ENCODE measurements at places on chromosomes 13 and 19.

DNA sequence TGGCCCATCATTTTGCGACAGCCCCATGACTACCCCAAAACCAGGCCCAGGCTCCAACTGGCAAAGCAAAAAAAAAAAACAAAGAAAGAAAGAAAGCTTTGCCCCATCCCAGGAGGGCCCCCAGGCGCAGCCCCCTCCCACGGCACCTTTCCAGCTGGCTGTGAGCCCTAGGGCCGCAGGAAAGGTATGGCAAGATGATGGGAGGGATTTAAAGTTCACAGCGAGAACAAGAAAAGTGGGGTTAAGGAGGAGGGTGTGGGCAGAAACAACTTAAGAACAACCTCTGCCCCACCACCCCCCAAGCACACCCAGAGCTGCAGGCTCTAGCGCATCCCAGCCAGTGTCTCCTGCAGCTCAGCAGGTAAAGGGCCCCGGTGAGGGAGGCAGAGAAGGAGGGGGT, at the start of gene CYP2F1:
CYP2F1 (plus strand) TSS at position 301 of the 400 bp plus-strand sequence. CDS start 1,757 bp downstream, outside the sequence.
- no peak for DNase-seq

- no peak for DNase-seq
Observed at GRCh38 chr19:10631874-10632273, 6.5 kb downstream of the SLC44A2 start.

- DNase-seq: no peak
Observed at GRCh38 chr19:7868326-7868670, 5.9 kb downstream of the PRR36 start.

DNA sequence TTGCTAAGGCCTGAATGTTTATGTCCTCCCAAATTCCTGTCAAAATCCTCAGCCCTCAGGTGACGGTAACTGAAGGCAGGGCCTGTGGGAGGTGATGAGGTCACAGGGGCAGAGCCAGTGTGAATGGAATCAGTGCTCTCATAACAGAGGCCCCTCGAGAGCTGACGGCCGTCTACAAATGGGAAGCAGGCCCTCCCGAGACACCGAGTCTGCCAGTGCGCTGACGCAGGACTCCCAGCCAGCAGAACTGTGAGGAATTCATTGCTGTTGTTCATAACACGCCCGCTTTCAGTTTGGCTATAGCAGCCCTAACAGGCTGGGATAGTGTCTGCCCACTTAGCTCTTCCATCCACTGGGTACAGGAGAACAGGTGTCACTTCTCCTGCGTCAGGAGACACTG, 41.2 kb downstream of the CARS2 start:
- no peak for DNase-seq

GRCh38 chr19:7871437-7872305, 2.5 kb downstream of the PRR36 start:
- DNase-seq: peak; percentile 79

GRCh38 chr19:2942928-2943640, 1.7 kb downstream of the ZNF77 start:
- DNase-seq: no peak

DNA sequence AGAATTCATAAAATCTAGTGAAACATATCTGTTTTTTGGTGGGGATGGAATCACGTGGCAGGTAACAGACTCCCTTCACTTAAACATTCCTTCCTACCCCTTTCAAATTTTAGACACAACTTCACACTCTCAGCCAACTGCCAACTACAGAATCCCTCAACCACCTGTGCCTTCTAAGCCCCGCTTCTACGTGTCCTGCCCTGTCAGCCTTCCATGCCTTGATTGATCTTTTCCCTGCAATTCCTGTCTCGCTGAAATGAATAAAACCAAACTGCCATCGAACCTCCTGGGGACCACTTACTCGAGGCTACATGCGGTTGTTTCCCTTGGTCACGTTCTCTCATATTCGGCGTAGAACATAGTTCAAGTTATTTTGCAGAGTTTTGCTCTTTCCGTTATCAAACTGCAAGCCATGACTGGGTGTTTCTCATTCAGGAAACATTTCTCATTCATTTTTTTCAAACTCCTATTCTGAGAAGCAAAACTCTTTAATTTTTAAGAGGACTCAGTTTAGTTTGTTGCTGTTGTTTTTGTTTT, 1.1 kb downstream of the ZNF625 start:
- no peak for DNase-seq

DNA sequence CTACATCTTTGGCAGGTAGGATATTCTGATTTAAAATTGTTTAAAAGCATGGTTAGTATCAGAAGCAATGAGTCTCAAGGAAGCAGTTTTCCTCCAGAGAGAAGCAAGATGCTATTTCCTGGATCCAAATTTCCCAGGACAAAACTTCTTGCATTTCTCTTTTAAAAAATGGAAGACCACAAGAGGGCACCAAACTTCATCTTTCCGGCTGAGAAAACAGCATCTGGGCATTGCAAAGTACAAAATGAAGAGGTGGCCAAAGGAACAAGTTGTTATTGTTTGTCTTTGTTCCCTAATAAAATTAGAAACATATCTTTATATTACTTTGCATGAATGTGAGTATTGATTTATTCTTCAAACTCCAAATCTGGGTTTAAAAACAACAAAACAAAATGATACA, 60.0 kb upstream of the LRCH1 start:
- peak; percentile 12 for DNase-seq

DNA sequence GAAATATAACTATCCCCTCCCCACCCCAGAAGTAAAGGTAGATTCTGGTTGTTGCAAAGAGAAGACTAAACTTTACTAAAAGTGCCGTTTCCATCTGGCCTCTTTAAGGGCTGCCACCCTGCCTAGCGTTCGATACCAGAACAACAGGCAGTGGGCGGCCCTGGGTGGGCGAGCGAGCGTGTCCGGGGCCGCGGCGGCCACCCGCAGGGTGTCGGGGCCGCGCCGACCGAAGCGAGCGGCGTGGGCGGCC, 2.6 kb downstream of the FGF9 start:
- DNase-seq: no peak

DNA sequence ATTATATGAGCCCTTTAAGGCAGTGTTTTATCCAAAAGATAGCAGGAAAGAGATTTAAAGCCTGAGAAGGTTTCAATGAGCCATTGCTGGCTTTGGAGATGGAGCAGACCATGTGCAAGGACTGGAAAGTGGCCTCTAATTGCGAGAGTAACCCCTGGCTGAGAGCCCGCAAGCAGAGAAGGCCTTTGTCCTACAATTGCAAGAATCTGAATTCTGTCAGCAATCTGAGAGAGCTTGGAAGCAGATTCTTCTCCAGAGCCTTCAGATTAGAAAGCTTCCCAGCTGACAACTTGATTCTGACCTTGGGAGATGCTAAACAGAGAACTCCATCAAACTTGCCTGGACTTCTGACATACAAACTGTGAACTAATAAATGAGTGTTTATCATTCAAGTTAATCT, 528.7 kb upstream of the KLF12 start:
- no peak for DNase-seq

GRCh38 chr19:2252797-2253105, 3.5 kb downstream of the JSRP1 start:
- no peak for DNase-seq

DNA sequence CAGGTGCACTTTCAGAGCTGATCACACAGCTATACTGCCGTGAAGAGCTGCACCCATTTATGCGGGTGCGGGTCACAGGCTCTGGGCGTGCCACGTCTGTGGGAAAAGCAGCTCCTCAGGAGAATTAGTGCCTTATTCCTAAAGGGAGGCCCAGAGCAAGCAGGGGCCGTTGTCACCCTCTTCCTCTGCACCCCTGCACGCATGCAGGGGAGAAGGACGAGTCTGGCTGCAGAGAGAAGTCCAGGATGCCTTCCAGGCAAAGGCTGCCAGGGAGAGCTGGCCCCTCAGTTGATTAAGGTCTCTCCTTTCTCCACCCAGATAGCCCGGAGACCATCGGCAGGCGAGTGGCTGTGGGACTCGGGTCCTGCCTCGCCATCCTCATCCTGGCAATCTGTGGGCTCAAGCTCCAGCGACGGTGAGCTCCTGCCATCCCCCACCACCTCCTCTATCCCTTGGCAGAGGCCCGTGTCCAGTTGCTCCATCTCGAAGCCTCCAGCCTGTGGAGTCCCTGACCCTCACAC, 3.1 kb upstream of the FFAR1 start:
- DNase-seq: no peak

- DNase-seq: no peak
Observed at GRCh38 chr19:11359421-11359820, 4.2 kb downstream of the PLPPR2 start.

- no peak for DNase-seq
Observed at GRCh38 chr19:34104557-34104956, 67.7 kb upstream of the LSM14A start.

DNA sequence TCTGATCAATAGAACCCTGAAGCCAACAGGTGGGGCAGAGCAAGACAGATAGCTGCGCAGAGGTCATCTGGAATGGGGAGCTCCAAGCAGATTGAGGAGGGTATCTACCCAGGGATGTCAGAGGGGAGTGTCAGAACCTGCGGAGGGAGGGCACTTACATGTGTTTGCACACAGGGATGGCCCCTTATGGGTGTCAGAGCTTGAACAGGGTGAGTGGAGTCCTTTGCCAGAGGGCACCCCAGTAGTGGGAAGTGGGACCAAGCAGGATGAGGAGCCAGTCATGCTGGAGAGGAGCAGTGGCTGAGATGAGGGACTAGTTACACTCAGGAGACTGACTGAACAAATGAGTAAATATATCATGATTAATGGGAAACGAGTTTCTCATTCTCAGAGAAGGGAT, 17.0 kb upstream of the SIGLEC14 start:
- no peak for DNase-seq

GRCh38 chr13:96968027-96968426, 26.2 kb downstream of the OXGR1 start:
- no peak for DNase-seq

- DNase-seq: no peak
Observed at GRCh38 chr13:22736084-22736767, 444.6 kb upstream of the SGCG start.

- peak; percentile 70 for DNase-seq
Observed at GRCh38 chr19:35436477-35437405, 11.3 kb upstream of the FFAR2 start.

GRCh38 chr19:966485-967088, 17.6 kb upstream of the WDR18 start:
- no peak for DNase-seq

DNA sequence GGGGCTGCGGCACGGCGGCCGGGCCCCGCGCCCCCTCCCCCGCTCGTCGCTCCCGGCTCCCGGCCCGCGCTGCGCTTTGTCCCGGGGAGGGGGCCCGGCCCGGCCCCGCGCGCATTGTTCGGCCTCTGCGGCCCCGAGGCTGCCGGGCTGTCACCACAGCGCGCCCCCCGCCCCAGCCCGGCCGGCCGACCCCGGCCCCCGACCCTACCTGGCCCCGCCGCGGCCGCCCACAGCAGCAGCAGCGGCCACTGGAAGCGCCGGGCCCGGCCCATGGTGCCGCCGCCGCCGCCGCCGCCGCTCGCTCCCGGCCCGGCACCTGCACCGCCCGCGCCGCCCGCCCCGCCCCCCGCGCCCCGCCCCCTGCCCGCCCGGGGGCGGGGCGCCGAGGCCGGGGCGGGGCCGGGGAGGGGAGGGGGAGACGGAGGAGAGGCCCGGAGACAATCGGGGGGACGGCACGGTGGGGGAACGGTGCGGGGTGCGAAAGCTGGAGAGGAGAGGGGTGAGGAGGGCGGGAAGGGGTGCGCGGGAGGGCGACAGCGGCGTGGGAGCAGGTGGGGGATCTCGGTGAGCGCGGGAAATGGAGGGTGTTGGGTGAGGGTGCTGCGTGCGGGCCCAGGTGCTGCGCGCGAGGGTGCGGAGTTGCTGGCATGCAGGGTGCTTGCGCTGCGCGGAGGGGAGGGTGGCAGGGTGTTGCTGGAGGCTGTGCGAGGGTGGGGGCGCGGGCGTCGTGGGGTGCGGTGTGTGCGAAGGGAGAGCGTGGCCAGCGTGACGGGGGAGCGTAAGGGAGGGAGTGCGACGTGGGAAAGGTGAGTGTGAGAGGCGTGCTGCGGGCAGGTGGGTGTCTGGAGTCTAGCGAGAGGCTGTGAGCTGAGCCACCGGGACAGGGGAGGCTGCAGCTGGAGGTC, at the start of gene CADM4:
CADM4 (minus strand) TSS at position 332 of the 905 bp plus-strand sequence; CDS start at position 272, 60 bp downstream.
- peak; percentile 70 for DNase-seq

GRCh38 chr19:2077398-2077797, 18.7 kb downstream of the MOB3A start:
- DNase-seq: no peak

DNA sequence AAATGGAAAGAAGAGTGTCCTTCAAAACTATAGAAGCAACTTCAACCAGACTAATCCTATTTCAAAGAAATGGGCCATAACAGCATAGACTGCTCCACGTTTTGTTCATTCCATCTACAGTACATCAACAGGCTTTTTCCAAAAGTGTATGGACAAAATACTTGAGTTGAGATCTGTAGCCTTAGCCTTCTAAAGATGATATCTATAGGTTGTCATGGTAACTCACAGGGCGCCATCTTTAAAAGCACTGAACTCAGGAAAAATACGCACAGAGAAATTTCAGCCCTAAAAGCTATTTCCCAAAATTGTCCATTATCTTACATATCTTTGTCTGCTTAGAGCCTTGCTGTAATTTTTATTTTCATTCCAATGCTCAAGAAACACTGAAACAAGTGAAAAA, 439.4 kb upstream of the NBEA start:
- DNase-seq: no peak

DNA sequence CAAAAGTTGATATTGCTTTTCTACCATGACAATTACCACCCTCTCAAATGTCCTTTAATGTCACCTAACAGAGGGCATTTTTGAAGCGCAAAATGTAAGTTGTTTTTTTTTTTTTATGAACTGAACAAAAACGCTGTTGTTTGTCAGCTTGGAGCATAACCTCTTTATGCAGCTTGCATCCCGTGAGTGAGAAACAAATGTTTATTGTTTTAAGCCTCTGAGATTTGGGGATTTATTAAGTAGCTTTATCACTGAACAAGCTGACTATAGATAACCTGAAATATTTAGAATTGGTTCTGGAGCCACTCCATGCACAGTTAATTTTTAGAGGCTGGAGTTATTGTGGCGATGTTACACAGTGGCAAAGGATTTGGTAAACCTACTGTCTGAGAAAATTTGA, 80.1 kb upstream of the ATXN8OS start:
- no peak for DNase-seq

DNA sequence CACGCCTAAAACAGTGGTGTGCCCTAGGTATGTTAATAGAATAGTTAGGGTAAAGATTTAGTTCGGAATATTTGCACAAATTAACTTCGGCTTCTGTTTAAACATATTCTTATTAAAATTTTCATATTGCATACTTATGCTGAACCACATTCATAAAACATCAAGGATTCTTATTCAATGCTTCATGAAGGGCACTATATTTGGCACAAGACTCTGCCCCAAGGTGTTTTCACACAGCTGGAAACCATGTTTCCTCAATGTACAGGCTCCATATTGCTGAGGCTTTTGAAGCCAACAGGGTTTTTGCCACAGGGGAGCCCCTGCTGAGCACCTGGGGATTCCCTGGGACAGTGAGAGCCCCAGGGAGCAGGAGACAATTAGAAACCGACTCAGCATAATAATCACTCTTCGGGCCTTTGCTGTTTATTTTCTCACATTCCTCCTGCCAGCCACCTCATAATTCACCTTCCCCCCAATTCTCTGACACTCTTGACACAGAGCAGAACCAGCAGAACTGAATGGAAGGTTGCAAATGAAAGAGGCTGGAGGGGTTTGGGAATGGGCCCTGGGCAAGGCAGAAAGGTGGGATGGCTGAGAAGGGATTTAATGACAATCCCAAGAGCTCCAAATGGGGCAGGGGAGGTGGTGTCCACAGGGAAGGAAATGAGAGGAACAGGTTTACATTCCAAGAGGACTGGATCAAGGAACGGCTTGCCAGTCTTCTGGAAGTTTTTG, 72.3 kb upstream of the POMP start:
- no peak for DNase-seq
